ENCODE measurements at places on chromosomes 12 and 14. TPM values are rescaled to one million over a fixed set of nuclear protein-coding genes. Genes with fewer than 3 reads are reported as not detected.

GRCh38 chr14:103310576-103311095 is 23.4 kb upstream of the EIF5 start:
- DNase-seq = no peak

- no peak for DNase-seq
Observed at GRCh38 chr14:34237081-34237480, 225.0 kb downstream of the SPTSSA start.

GRCh38 chr12:12837025-12837812 is 24.1 kb downstream of the DDX47 start:
- DNase-seq = peak; percentile 72

DNA sequence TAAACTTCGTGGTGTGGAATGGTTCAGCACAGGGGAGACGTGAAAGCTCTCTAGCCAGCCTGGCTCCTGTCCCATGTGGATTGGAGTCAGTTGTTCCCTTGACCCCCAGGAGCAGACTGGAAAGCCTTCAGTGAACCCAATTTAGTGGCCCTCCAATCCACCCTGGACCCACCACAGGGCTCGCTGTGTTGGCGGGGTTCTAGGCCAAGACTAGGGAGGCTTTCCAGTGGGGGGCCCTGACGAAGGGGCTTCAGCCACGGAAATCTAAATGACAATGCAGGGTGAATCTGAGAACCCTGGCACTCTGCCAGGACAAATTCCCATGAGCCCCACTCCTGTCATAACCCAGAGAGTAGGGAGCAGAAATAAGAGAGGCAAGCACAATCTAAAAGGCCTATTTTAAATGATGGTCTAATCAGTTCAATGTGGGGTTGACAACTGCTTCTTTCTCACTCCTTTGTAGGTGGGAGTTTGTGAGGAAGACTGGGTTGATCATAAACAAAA is 110.8 kb downstream of the SLC35F4 start:
- no peak for DNase-seq

- DNase-seq = no peak
Observed at GRCh38 chr12:3365463-3366411, 125.3 kb upstream of the PRMT8 start.

The CELA1 gene
- not detected for total RNA-seq

The CFAP54 gene
- 22.3 TPM for total RNA-seq

Data from transverse colon (tissue), 4 donors.